NCI-H226 (cell line): ENCODE measurements at places on chromosomes 7 and 10.

DNA sequence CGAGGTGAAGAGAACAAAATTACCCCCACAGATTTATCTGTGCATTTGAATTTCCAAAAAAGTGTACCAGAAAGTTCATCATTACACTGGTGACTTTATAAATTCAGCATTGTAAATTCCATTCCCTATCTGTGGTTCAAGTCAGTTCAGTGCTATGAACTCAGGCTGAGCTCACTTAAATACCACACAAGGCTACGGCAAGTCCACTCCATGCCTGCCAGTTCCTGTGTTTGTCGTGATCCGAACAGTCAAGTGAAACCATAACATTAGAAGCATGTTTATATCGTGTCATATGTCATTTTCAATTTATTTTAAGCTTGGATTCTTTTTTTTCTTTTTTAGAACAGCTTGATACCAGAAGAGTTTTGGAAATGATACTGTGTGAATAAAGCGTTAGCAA, 14.8 kb downstream of the MBL2 start:
- DNase-seq: no peak

DNA sequence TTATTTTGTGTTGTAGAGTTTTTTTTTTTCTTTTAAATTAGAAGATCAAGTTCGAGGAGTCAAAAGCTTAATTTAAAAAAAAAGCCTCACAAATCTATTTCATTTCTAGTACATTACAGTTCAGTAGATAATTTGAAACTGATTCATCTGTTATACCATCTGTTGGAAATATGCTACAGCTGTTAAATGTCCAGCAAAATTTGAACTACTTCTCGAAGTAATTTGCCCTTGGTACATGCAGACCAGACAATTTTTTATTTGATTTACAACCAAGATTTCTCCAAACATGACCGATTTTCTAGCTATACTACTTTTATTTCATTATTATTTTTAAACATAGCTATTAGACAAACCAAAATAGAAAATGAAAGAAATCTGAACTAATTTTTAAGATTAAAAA, 647.9 kb downstream of the CNTNAP2 start:
- no peak for DNase-seq

- DNase-seq: peak; percentile 21
These were observed 24.5 kb upstream of the YWHAG start for GRCh38 chr7:76383089-76383944.

GRCh38 chr7:28358423-28358868, 53.9 kb upstream of the CREB5 start:
- DNase-seq: peak; percentile 99

- peak; percentile 95 for DNase-seq
These were observed 92.8 kb downstream of the MCU start for GRCh38 chr10:72784551-72785351.

- no peak for DNase-seq
These were observed 265.1 kb downstream of the PRPF18 start for GRCh38 chr10:13851906-13852305.

GRCh38 chr7:129277629-129278028, 52.8 kb downstream of the AHCYL2 start:
- DNase-seq: no peak

GRCh38 chr7:100694098-100694745, at the start of gene GIGYF1:
Gene GIGYF1 (minus strand): TSS chr7:100694250. CDS start chr7:100688238, 6,012 bp downstream.
- DNase-seq: peak; percentile 51

DNA sequence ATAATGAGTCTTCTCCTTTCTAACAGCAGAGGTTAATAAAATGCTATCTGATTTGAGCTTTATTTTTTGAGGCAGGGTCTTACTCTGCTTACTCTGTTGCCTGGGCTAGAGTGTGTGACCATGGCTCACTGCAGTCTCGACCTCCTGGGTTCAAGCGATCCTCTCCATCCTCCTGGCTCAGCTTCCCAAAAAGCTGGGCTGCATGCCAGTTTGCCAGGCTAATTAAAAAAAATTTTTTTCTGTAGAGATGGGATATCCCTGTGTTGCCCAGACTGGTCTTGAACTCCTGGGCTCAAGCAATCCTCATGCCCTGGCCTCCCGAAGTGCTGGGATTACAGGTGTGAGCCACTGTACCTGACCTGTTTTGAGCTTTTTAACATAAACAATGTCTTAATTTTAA, 56.7 kb downstream of the SCD start:
- DNase-seq: no peak

DNA sequence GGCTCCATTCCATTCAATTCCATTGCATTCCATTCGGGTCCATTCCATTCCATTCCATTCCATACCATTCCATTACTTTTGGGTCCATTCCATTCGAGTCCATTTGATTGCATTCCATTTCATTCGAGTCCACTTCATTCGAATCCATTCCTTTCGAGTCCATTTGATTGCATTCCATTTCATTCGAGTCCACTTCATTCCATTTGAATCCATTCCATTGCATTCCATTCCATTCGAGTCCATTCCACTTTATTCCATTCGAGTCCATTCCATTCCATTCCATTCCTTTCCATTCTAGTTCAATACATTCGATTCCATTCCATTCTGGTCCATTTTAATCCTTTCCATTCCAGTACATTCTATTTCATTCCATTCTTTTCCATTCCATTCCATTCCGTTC, 334.0 kb downstream of the ZNF33B start:
- no peak for DNase-seq

DNA sequence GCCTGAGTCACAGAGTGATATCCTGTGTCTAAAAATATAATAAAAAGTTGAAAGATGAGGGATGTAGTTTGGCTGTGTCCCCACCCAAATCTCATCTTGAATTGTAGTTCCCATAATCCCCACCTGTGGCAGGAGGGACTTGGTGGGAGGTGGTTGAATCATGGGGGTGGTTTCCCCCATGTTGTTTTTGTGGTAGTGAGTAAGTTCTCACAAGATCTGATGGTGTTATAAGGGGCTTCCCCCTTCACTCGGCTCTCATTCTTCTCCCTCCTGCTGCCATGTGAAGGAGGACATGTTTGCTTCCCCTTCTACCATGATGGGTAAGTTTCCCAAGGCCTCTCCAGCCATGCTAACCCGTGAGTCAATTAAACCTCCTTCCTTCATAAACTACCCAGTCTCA, 25.1 kb upstream of the UBE3C start:
- DNase-seq: no peak

- peak; percentile 91 for DNase-seq
These were observed 63.3 kb downstream of the IMMP2L start for GRCh38 chr7:111499027-111499426.

GRCh38 chr10:120511165-120511564, 54.1 kb downstream of the PLPP4 start:
- peak; percentile 80 for DNase-seq

- no peak for DNase-seq
These were observed 36.8 kb upstream of the CDC14C start for GRCh38 chr7:48887500-48887899.

DNA sequence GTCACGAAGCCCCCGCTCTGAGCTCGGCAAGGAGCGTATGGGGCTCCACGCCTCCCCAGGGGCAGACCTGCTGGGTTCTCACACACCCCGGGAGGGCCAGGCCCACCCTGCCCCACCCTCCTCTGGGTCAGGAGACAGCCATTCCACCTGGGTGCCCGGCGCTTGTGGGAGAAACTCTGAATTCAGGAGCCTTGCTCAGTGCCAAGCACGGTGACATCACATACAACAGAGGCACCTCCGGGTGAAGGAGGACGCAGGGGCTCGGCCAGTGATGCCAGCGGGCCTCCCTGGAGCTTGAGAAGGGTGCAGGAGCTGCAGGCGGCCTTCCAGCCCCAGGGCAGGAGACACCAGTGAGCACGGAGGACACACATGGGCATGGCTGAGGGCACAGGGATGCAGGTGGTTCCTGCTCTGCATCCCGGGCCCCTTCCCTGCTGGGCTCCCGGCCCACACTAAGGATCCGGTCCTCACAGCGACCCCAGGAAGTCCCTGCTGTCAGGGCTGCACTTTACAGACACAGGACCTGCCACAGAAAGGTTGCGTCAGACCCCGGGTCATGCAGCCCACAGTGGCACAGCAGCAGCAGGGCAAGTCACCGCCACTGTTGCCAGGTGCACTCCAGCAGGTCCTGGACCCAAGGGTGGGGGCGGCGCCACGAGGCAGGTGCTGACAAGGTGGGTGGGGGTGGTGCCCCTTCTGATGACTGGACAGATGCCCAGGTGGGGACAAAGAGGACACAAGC, 108.0 kb downstream of the MAD1L1 start:
- no peak for DNase-seq

DNA sequence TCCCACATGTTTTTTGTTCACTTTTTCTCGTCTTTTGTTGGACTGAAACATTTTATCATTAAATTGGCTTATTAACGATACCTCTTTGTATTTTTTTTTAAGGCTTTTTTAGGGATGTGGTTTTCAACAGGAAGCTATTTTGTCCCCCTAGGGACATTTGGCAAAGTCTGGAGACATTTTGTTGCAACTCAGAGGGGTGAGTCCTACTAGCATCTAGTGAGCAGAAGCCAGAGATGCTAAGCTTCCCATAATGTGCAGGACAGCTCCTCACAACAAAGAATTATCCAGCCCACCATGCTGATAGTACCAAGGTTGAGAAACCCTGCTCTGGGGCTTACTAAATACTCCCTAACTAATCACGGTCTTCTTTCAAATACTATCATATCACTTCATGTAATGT, 63.2 kb downstream of the ATE1 start:
- no peak for DNase-seq

DNA sequence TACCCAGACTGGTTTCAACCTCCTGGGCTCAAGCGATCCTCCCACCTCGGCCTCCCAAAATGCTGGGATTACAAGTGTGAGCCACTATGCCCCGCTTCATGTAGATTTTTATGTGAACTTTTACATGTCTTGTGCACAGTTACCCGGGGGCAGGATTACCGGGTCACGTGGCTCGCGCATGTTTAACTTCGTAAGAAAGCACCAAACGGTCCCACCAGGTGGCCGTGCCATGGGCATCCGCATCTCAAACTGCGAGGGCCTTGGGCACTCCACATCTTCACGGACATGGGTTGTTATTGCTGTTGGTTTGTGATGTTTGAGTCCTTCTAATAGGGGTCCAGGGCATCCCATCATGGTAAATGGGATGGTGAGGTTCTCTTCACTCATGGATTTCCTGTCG, 636.6 kb upstream of the FOXK1 start:
- DNase-seq: no peak
